Stomach (tissue), 19 donors: ENCODE measurements at places on chromosomes 1 and 21. TPM values are rescaled to one million over a fixed set of nuclear protein-coding genes. Genes with fewer than 3 reads are reported as not detected.

DNA sequence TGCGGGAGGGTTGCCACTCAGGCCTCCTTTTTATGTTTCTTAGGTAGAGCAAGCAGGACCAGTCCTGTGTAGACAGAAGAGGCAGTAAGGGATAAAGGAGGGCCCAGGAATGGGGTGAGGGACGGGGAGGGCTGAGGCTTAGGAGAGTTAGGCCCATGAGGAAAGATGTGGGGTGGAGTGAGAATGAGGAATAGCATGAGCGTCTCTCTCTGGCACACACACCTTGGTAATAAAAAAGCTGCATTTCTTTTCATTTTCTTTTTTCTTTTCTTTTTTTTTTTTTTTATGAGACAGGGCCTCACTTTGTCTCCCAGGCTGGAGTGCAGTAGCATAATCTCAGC lies 7.6 kb upstream of the HSPG2 start:
- no peaks in the 10 kb centered on the region for H3K36me3 ChIP-seq
- no peak for DNase-seq
- H3K4me3 ChIP-seq, result no peak overlapping the region
- no peaks in the 10 kb centered on the region for H3K27me3 ChIP-seq
- H3K27ac ChIP-seq, result peak overlapping the region; percentile 97
- H3K4me1 ChIP-seq, result peaks cover 50% of the 10 kb centered on the region

DNA sequence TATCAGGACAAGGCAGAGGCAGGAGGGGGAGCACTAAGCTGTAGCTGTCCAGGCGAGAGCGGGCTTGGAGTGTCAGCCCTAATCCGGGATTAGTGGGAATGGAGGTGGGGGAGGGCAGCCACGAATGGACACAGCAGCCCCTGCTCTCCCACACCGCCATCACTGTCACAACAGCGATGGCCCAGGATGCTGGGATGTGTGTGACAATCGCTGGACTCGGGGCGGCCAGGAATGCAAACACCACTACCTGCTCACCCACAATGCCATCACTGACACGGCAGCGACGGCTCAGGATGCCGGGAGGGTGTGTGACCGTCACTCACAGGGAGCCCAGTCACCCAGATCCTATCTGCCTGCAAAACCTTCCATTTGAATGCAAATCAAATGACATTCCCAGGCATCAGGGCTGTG lies 2.9 kb downstream of the C2CD2 start:
- peaks cover 15% of the 10 kb centered on the region for H3K4me1 ChIP-seq
- H3K4me3 ChIP-seq, result no peak overlapping the region
- DNase-seq, result no peak
- H3K36me3 ChIP-seq, result no peaks in the 10 kb centered on the region

GRCh38 chr1:24923485-24924113 lies 6.5 kb downstream of the RUNX3 start:
- H3K27ac ChIP-seq, result no peak overlapping the region
- no peak for DNase-seq
- peaks cover 9% of the 10 kb centered on the region for H3K36me3 ChIP-seq
- H3K4me3 ChIP-seq, result no peak overlapping the region
- peaks cover 32% of the 10 kb centered on the region for H3K4me1 ChIP-seq
- peaks cover 79% of the 10 kb centered on the region for H3K27me3 ChIP-seq

- peak; percentile 87 for DNase-seq
- H3K4me3 ChIP-seq, result no peak overlapping the region
- H3K27me3 ChIP-seq, result peaks cover 5% of the 10 kb centered on the region
- H3K36me3 ChIP-seq, result no peaks in the 10 kb centered on the region
Measured at GRCh38 chr1:154730259-154730658, 122.3 kb upstream of the ADAR start.

DNA sequence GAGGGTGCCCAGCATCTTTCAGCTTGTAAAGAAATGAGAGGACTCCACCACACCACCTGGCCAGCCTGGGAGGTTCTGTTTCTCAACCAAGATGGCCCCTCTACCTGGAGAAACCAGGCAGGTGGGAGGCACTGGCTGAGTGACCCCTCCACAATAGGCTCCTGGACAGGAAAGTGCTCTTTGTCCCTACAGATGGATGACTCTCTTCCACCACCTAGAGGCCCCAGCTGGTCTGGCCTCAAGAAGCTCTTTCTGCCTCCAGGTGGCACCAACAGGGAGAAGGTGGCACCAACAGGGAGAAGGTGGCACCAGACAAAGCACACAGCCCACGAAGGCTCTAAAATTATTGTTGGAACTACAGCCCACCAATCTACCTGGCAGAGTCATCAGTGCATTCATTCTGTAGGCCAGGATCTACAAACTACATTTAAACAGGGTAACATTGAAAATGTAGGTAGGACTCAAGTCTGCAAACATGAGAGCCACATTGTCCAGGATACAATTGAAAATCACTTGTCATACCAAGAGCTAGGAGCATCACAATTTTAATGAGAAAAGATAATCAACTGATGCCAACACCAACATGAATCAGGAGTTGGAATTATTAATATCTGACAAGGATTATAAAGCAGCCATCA lies 14.4 kb downstream of the TMPRSS3 start:
- H3K27me3 ChIP-seq, result no peaks in the 10 kb centered on the region
- H3K27ac ChIP-seq, result no peak overlapping the region
- no peaks in the 10 kb centered on the region for H3K36me3 ChIP-seq
- peaks cover 38% of the 10 kb centered on the region for H3K4me1 ChIP-seq

DNA sequence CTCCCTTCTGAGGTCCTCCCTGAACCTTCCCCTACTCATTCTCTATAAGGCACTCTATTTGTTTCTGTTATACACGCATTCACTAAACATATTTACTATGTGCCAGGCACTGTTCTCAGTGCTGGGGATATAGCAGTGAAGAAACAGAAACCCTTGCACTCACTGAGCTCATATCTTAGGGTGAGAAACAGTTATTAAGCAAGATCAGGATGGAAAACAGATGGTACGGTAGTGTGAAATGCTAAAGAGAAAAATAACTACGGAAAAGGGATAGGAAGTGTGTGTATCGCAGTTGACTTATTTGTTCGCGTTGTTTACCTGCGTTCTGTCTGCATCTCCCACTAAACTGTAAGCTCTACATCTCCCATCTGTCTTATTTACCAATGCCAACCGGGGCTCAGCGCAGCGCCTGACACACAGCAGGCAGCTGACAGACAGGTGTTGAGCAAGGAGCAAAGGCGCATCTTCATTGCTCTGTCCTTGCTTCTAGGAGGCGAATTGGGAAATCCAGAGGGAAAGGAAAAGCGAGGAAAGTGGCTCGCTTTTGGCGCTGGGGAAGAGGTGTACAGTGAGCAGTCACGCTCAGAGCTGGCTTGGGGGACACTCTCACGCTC lies 572 bp downstream of the CYB5RL start:
- peak overlapping the region; percentile 90 for H3K27ac ChIP-seq
- no peak for DNase-seq
- peak overlapping the region; percentile 100 for H3K4me3 ChIP-seq
- peaks cover 14% of the 10 kb centered on the region for H3K4me1 ChIP-seq

DNA sequence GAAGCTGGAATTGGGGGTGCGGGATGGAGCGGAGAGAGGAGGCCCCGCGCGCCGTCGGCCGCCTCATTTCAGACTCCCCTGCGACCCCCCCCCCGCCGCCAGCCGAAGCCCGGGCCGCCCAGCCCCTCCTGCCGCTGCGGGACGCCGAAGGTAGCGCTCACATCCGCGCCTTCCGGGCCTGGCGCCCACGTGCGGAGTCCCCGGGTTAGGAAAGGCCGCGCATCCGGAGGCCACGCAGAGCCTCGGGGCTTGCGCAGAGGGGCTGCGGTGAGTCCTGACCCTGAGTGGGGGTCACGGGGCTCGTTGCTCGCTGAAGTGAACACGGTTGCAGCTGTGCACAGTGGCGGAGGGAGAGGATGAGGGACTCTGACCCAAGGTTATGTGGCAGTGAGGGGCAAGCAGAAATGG lies 552 bp upstream of the ZNF496 start:
- H3K36me3 ChIP-seq, result peaks cover 23% of the 10 kb centered on the region
- H3K4me3 ChIP-seq, result peak overlapping the region; percentile 93
- H3K27me3 ChIP-seq, result no peaks in the 10 kb centered on the region

DNA sequence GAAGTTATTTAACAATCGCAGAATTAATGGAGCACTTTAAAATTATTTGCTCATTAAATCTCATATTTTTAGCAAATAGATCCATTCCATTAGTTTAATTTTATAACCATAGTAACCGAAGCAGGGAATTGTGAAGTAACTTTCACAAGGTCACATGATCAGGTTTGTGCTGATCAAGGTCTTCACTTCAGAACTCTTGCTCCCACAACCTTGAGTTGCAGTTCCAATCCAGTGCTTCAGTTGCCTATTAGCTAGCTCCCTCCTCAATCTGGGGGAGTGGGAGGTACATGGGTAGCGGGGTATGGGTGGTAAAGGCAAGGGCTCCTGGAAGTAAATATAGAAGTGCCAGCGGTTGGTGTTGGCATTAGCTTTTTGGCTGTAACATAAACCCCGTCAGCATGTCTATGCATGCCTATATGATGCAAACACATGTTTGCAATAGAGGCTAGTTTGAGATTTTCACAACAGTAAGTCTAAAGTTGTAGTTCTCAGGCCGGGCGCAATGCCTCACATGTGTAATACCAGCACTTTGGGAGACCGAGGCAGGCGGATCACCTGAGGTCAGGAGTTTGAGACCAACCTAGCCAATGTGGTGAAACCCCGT lies 5.8 kb downstream of the ATP5IF1 start:
- no peak for DNase-seq
- no peak overlapping the region for H3K27ac ChIP-seq

Gene CENPF
- 10.5 TPM for total RNA-seq

Gene AMIGO1
- 3.5 TPM for total RNA-seq

Gene CLCA1
- not detected for total RNA-seq

Gene NR5A2
- total RNA-seq, result 10.5 TPM

Gene MFSD2A
- 16.1 TPM for total RNA-seq

Gene PADI3
- not detected for total RNA-seq

Gene PDZK1
- total RNA-seq, result not detected
